ENCODE measurements at places on chromosomes 5 and 9.
A peak's percentile ranks its signal among the peaks of the same experiment; 100 is the strongest.

- DNase-seq: no peak
Measured at GRCh38 chr5:15544039-15544438, 44.1 kb downstream of the FBXL7 start.

GRCh38 chr9:87670572-87671264 lies 55.2 kb upstream of the CTSL start:
- DNase-seq: no peak

- DNase-seq: no peak
Measured at GRCh38 chr5:103646698-103647614, 84.4 kb upstream of the NUDT12 start.

DNA sequence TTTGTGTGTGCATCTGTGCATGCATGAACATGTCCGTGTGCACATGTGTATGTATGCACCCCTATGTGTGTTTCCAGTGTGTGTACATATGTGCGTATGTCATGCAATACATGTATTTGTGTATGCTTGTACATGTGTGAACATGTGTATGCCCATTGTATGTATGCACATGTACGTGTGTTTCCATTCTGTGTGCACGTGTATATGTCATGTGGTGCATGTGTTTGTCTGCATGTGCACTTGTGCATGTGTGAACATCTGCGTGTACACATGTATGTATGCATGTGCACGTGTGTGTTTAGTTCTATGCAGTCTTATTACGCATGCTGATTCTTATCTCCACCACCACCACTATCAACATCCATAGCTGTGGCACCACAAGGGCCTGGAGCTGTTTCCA lies 403.5 kb upstream of the IRX4 start:
- DNase-seq: no peak

- no peak for DNase-seq
Measured at GRCh38 chr5:108686676-108687075, 61.0 kb upstream of the FER start.

- DNase-seq: no peak
Measured at GRCh38 chr5:177393990-177394389, 6.5 kb downstream of the PFN3 start.

- DNase-seq: no peak
Measured at GRCh38 chr9:4276856-4277255, 23.0 kb downstream of the GLIS3 start.

DNA sequence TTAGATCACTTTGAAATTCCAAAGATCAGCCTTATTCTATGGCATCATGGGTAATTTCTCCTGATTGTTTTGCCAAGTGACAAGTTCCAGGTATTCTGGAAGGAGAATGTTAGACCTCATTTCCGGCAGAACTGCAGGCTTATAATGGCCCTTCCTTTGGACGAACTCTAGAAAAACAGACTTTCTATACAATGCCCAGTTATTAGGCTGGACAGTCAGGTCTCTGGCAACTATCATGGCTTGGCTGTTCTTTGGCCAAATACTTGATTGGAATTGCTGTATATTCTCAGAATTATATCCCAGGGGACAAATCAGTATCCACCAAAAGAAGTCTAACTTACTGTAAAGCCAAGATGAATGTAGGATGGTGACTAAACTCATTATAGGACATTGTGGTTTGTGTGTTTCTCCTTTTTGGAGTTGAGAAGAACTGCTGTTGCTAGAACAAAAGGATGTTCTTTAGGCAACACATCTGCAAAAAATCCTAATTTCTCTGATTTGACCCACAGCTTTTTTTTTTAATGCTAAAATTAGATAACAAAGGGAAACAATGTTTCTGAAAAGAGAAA lies 69.0 kb downstream of the ADAMTSL1 start:
- peak; percentile 66 for DNase-seq

DNA sequence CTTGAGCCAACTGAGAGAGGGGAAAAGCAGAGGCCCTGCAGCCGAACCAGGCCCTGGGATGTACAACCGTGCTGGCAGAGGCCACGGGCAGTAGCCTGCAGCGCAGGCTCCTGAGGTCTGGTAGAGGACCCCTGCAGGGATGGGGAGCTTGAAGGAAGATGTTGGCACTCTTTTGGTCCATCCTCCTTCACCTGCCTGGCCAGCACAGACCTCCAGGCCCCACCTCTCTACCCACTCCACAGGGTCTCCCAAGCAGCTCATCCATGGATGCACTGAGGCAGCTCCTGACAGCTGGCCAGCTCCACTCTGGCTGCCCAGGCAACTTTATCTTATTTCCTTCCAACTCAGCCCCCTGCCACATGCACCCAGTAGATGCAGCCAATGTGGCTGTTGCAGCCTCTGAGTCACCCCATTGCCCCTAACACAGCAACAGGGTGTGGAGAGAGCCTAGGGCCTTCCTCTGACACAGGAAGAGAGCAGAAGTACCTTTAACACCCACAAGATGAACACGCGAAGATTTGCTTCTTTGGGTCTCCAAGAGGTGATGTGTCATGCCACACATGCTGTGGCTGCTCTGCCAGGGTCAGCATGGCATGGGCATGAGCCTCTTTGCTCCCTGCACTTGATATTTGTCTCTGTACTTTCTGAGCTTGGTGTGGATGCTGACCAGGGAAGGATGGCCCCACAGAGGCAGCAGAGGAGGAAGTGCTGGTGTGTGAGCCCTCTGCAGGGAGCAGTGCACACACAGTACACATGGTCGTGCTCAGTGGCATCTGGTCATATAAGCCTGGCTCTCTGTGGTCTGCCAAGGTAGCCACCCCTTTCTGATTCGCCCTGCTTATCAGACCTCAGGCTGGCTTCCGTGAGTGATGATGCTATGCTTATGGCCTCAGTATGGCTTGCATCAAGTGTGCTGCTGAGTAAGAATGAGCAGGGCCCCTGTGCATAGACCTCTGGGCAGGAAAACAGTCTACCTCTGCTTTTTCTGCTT lies 117.2 kb downstream of the NRG2 start:
- DNase-seq: no peak

DNA sequence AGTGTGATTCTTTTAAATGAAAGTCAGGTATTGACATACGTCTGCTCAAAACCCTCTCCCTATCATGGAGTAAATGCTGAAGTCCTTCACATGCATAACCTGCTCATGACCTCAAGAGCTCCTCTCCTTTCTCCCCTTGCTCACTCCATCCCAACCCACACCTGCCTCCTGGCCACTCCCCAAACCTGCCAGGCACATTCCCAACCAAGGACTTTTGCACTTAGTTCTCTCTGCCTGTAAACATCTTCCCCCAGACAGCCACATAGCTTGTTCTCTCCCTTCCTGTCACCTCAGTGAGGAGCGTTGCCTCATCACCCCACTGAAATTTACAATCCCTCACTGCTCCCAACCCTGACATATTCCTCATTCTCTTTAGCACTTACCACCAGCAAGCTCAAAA lies 8.7 kb downstream of the SETD9 start:
- no peak for DNase-seq

- no peak for DNase-seq
Measured at GRCh38 chr5:103211576-103212561, 46.7 kb upstream of the MACIR start.

GRCh38 chr9:108333530-108333983 lies 522.2 kb downstream of the ACTL7B start:
- DNase-seq: no peak

- DNase-seq: peak; percentile 48
Measured at GRCh38 chr9:87725900-87726709, at the start of gene CTSL. TSS of gene CTSL (plus strand) at chr9:87726119. CDS start at chr9:87727604, 1,485 bp downstream.

GRCh38 chr5:171275841-171276544 lies 33.1 kb upstream of the TLX3 start:
- DNase-seq: no peak

GRCh38 chr5:13478831-13479465 lies 465.5 kb downstream of the DNAH5 start:
- peak; percentile 20 for DNase-seq

DNA sequence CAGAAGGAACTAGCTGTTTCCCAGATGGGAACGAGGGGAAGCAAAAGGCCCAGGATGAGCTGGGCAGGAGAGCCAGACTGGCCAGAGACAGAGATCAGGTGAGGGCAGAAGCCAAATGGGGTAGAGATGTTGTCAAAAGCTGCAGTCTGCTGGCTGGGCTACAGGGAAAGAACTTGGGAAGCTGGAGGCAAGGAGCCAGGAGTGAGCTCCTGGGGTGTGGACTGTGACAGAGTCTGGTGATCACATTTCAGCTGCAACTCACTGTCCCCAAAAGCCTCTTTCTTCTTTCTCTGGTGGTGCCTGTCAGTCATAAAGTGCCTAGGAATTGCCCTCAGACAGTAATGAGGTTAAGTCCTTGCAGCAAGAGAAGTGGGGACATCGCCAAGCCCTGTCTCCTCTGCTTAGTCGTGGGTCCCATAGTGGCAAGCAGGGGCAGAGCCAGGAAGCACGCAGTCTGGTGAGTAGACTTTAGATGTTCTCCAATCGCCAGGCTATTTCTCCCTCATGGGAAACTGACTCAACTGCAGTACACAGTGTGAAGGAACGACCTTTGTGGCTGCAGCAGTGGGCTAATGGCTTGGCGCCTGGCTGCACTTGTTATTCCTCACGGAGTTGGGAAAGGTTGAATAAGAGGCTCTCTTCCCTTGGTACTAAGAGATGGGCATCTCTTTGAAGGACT lies 2.5 kb upstream of the FSD1L start:
- DNase-seq: no peak

GRCh38 chr5:96172436-96172835 lies 210.8 kb upstream of the ELL2 start:
- peak; percentile 53 for DNase-seq

GRCh38 chr5:56506211-56506965 lies 273.3 kb upstream of the ANKRD55 start:
- DNase-seq: peak; percentile 21

DNA sequence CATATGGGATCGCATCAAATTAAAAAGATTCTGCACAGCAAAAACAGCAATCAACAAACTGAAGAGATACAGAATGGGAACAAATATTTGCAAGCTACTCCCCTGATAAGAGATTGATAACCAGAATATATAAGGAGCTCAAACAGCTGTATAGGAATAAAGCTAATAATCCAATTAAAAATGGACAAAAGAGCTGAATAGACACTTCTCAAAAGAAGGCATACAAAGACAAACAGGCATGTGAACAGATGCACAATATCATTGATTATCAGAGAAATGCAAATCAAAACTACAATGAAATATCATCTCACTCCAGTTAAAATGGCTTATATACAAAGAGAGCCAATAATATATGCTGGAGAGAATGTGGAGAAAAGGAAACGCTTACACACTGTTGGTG lies 110.6 kb downstream of the PLCXD3 start:
- DNase-seq: no peak

GRCh38 chr9:124665391-124666058 lies 105.6 kb downstream of the NR6A1 start:
- peak; percentile 30 for DNase-seq

GRCh38 chr5:136679233-136679632 lies 313.9 kb upstream of the TRPC7 start:
- DNase-seq: no peak
